ENCODE measurements at places on chromosomes 1 and 21.

- no peak for DNase-seq
Measured at GRCh38 chr1:160411271-160412027, 11.1 kb downstream of the VANGL2 start.

- no peak for DNase-seq
Measured at GRCh38 chr1:214557952-214558735, 6.7 kb upstream of the PTPN14 start.

GRCh38 chr1:39655578-39656268, 16.2 kb downstream of the NT5C1A start:
- no peak for DNase-seq

GRCh38 chr1:24865168-24865567, 64.9 kb downstream of the RUNX3 start:
- no peak for DNase-seq

DNA sequence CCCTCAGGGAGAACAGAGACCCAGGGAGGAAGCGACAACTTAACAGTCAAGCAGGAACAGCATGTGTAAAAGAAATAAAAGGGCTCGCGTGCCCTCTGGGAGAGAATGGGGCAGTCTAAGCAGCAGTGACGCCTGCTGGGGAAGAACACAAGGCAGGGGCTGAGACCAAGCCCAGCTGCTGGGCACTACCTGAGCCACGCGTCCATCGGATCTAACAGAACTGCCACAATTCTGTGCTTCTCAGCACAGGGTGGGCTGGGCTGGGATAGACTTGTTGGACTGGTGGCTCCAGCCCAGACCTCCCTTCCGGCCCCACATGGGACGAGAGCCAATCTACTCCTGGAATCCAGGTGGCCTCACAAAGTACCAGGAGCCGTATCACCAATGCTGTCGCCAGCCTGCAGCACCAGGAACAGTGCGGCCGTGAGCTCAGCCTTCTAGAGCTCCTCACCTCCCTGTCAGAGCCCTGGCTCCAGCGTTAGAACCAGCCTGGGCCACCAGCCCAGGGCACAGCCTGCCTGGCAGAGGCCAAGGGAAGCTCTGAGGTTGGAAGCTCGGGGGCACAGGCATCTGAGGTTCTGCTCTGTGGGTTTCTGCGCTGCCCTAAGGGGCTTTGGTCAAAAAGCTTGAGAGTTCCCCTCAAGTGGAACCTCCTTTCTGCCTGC, 7.4 kb downstream of the LRRC47 start:
- DNase-seq = no peak

DNA sequence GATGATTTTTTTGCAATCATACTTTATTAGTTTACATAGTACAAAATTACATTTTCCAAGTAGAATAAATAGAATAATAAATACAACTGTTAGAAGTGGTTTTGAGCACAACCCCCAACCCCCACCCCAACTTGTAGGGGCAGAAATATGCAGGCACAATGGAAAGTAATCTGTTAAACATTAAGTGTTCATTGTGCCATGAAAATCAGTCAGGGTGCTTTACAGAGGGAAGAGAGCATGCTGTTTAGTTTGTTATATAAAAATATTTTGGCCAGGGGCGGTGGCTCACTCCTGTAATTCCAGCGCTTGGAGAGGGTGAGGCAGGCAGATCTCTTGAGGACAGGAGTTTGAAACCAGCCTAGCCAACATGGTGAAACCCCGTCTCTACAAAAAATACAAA, 2.6 kb downstream of the OR10T2 start:
- no peak for DNase-seq

DNA sequence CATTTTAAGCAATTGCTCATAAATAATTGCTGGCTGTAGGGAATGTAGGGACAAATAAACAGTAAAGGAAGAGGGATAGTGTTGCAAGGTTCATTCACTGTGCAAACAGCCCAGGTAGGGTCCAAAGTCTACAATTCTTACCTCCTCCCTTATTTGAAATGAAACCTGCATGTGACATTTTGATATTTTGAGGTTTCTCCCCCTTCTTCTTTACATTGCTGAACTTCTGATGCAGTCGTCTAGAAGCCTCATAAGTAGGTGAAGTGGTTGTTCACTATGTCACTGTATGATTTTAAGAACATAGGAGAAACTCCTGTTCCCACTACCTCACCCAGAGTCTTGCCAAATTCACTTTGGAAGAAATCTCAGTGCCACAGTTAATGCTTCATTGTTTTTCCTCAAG, 16.1 kb downstream of the F5 start:
- DNase-seq = no peak

DNA sequence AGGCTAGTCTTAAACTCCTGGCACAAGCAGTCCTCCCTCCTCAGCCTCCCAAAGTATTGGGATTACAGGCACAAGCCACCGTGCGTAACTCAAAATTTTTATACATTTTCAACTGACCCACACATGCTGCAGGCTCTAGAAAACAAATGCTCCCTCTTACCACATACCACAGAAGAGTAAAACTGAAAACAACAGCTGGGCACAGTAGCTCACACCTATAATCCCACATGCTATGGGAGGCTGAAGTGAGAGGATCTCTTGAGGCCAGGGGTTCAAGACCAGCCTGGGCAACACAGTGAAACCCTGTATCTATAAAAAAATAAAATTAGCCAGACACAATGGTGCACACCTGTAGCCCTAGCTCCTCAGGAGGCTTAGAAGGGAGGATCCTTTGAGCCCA, 56.7 kb downstream of the AKT3 start:
- DNase-seq = no peak

DNA sequence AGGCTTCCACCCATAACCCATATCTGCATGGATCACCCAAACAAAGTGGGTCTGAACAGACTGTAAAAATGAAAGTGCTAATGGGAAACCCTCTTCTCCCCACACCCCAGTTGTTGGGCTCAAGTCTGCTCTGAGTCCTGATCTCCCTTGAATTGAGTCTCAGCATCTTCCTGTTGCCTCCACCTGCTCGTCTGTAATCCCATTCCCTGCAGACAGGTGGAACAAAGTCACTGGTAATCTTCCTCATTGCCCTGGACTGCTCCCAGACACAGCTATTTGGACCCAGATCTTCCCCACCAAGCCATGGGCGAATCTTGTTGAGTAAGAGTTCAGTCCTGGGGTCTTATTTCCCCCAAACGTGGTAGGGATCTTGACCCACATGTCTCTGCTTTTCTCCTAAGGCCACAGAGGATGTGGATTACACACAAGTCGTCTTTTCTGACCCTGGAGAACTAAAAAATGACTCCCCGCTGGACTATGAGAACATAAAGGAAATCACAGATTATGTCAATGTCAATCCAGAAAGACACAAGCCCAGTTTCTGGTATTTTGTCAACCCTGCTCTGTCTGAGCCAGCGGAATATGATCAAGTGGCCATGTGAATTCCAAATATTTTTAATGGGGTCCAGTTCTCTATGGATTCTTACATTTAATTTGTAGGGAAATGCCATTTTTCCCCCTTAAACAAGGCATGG, 15.7 kb downstream of the AVPR1B start:
- no peak for DNase-seq

GRCh38 chr1:219434285-219434922, 178.5 kb downstream of the ZC3H11B start:
- no peak for DNase-seq

DNA sequence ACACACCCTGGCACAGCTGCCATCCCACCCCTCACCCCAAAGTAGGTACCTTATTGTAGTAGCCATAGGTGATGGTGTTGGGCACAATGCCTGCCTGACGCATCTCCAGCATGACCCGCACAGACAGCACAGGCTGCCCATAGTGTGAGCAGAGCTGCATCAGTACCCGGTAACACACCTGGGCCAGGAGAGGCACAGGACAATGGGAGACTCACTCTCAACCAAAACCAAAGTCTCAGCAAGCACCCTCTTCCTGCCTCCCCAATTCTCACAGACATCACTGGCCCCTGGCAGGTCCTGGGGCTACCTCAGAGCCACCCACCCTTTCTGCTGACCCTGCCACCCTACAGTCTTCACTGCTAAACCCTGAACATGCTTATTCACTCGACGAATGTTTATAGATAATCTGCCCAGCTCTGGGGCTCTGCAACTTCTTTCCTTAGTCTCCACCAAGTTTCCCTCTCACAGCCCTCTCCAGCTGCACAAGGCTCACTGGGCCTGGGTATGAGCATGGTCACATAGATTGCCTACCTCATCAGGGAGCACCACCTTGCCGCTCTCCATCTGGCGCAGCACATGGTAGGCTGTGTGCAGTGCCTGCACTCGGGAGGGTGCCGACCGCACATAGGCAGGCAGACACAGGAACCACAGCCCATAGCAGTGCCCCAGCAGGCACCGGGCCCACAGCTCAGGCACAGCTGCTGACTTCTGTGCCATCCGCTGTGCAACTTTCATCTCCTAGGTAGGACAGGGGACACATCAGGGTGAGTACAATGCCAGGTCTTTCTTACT, 10.3 kb downstream of the DENND4B start:
- DNase-seq = no peak

DNA sequence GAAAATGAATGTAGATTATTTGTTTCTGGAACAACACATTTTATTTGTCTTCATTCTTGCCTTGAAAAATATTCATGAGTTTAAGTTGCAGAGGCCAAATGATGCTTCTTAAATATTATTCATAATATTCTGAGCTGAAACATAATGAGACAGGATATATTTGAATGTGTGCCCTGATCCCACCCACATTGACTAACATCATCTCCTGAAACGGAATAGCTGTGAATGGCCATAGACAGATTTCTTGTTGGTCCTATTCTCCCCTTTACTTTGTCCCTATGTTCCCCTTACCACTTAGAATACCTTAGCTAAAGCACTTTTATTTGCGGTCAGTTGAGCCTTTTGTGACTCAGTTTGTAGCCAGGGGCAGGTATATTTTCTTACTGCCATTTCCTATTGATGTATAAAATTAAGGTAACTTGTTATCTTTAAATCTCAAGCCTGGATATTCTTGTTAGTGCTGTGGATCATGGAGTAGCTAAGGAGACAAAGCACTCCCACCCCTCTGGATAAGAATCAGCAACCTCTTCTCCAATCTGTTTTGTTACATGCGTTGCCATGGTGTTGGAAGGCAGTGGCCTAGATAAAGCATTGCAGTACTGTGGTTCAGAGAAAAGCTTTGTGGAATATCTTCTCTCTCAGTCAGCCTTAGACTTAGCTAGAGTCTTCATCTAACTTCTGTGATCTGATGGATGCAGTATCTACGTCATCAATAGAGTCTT, 478.5 kb upstream of the DEPDC1 start:
- DNase-seq = no peak

DNA sequence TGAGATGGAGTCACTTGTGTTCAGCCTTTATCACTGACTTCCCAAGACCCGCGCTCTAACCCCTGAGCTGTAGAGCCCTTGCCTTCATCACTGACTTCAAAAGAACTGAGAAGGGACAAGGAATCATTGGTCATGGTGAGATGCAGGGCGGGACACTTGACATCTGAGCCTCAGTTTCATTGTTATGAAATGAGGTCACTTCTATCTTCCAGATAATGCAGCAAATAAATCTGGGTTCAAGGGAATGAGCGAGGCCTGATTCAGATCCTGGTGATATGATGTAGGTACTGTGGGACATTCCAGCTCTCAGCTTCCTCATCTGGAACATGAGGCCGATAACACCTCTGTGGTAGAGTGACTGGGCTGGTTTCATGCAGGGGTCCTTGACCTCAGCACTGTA, 13.8 kb downstream of the KAZN start:
- no peak for DNase-seq

- DNase-seq = no peak
Measured at GRCh38 chr1:160363010-160363409, 3.9 kb upstream of the NHLH1 start.

DNA sequence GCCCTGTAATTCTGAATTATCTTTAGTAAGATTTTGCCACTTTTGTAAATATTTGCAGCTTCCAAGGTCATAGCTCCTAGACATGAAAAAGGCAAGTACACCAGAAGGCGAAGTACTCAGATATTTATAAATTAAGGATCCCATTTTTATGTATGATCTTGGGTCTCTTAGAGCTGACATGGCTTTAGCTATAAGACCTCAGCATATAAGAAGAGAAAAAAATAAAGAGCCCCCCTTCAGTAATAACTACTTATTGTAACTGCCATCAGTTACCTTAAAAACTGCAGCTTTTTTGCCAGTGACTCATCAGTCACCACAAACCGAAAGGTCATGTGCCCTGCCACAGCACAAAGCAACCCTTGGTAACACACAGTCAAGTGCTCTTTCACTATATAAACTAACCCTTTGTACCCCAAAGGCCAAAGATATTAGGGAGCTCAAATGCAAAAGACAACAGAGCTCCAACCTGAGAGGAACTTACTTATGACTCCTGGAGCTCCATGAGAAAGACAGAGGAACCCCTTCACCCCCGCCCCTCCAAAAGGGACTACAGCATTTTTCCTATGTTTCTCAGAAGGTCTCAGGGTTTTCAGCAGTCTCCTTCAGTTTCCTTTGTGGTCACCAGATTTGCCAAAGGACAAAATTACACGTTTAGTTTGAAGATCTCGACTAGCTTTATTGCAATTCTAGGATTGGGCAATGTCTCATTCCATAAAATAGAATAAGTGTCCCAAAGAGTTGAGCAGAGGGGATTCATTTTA, 219.8 kb upstream of the DUSP10 start:
- no peak for DNase-seq

- DNase-seq = no peak
Measured at GRCh38 chr1:65431111-65431705, 10.7 kb downstream of the LEPR start.

GRCh38 chr1:18064534-18064933, 43.1 kb upstream of the IGSF21 start:
- no peak for DNase-seq

DNA sequence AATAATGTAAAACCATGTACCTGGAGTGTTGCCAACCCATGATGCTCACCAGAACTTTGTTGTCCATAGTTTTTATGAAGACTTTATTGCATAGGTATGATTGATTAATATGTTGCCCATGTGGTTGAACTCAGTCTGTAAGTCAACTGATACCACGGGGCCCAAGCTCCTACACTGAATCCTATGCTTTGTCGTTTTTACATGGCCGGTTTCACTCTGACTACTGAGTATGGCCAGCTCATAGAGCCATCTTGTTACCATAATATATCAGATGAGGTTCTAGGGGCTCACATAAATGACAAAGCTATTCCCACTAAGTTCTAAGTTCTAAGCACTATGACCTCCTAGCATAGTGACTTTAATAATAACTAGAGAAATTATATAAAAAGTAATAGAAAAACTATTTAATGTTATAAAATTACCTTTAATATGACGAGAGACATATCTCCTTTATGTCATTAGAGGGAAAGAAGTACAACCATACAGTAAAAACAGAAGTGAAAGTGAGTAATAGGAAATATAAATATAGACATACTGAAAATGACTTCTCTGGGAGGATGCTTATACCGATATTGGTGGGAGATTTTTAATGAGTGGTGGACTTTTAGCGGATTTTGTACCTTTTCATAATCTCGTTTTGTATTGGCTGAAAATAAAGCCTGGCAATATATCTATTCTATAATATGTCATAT, 983.4 kb upstream of the PRMT6 start:
- DNase-seq = no peak

DNA sequence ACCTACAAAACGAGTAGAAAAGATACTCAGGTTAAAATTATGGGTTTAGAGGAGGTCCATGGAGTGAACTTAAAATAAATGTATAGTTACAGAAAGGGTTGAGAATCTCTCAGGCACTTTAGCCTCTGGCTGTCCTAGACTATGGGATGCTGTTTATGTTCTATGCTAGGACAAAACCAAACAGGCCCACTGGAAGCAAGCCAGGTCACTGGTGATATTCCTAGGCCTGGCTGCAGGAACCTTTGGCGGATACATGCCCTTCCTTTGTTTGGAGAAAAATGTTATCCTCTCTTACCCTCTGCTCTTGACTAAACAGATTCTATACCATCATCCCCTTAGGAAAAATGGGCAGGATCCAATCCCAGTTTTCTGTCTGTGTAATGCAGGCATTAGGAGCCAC, 90.7 kb upstream of the DUSP10 start:
- no peak for DNase-seq

All from dorsolateral prefrontal cortex (tissue), 122 donors.